SJSA1 (cell line): ENCODE measurements at places on chromosomes 13 and 19.

GRCh38 chr19:46426506-46427162 lies 2.1 kb downstream of the PNMA8C start:
- no peak for DNase-seq

DNA sequence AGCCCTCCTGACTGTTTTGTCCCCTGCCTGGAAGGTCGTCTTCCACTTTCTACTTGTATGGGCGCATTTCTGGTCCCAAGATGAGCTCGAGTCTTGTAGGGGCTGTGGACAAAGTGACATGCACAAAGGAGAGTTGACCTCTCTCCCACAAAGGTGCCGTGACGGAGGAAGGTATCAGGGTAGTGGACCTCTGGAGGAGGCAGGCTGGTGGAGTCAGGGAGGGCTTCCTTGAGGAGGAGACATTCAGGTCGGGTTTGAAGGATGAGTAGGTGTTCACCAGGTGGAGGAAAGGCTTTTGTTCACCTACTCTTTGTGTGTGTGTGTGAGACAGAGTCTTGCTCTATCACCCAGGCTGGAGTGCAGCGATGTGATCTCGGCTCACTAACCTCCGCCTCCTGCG lies 1.7 kb downstream of the CYTH2 start:
- no peak for DNase-seq

DNA sequence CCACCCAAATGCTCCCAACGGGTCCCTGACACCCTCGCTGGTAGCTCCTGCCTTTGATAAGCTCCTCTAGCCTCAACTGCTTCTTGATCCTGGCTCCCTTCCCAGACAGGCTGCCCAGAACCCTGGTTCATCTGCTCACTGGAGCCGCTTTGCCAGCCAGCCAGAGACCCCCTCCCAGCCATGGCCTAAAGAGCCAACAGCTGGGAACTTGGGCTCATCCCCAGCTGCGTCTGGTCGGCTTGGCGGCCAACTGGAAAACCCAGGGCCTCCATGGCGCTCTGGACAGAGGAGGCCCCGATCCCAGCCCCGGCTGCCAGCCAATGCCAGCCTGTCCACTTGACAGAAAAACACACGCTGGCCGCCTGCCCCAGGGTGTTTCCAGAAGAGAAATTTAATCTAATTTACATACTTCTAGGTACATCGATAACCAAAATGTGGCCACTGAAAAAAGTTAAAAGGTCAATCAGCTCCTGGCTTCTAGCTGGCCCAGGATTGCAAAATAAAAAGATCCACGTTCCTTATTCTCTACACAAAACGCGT lies 3.0 kb upstream of the AKAP8L start:
- no peak for DNase-seq

DNA sequence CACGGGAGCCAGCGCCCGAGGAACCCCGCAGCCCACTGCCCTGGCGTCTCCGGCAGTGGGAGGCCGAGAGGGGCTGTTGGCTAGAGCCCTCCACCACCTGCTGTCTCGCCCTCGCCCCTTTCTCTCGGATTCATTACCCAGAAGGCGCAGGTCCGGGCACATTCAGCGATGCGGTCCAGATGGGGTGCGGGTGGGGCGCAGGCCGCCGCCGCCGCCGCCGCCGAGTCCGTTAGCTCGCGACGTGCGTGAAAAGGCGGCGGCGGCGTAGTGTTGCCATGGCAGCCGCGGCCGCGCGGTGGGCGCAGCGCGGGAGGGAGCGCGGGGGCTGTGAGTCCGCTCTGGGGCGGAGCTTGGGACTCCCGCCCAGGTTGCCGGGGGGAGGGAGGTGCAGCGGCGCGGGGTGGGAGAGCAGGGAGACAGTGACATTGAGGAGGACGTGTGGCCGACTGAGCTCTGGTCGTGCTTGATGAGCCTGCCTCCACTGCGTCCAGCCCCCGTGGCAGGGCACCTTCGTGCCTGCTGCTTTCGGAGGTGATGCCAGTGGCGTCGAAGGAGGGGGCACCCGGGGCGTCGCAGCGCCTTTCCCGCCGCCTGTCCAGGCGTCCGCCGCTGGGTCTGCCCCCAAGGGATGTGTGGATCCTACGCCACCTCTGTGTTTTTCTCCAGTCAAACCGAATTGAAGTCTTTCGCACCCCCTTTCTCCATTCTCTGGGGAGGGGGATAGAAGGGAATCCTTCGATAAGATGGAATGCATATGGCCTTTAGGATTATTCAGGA lies at the start of gene KATNAL1:
Gene KATNAL1 (minus strand): TSS at position 358 of the 777 bp plus-strand sequence. CDS start 23,774 bp downstream, outside the sequence.
- peak; percentile 76 for DNase-seq

DNA sequence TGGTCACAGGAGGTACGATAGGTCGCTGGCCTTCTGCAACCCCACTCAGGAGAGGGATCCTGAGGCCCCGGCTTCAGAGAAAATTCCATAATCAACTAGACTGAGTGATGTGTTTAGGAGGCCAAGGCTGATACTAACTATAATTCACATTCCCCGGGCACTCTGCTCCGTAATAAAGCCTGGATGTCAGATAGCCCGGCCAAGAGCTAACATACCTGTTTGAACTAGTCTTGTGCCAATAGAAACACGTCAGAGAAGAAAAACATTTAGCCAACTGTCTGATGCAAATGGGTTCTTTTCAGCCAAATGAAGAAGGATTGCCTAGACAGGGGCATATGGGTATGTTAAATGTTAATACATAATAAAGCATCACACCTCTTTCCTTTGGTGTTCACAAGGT lies 204.2 kb downstream of the TSHZ3 start:
- DNase-seq, result no peak

DNA sequence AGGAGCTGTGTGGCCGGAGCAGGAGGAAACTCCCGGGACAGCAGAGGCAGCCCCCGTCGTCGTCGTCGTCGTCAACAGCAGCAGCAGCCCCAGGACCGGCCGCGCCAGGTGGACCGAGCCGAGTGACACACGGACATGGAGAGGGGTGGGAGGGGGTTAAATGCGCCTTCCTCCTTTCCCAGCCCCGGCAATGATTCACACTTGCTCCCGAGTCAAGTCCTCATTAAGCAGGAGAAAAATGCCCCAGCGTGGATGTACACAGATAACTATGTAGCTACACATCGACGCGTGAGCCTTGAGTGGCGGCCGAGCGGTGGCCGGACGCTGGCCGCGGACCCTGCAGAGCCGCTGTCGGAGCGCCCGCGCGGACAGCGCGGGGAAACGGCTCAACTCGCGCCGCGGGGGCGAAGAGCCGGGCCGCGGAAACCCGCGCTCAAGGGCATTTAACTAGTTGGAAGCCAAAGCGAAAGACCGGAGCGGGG lies 645 bp downstream of the UBL3 start:
- DNase-seq, result peak; percentile 71

- no peak for DNase-seq
Measured at GRCh38 chr19:28184997-28185396, 1028.0 kb downstream of the UQCRFS1 start.

GRCh38 chr19:56969759-56970178 lies 129.2 kb upstream of the PEG3 start:
- no peak for DNase-seq

DNA sequence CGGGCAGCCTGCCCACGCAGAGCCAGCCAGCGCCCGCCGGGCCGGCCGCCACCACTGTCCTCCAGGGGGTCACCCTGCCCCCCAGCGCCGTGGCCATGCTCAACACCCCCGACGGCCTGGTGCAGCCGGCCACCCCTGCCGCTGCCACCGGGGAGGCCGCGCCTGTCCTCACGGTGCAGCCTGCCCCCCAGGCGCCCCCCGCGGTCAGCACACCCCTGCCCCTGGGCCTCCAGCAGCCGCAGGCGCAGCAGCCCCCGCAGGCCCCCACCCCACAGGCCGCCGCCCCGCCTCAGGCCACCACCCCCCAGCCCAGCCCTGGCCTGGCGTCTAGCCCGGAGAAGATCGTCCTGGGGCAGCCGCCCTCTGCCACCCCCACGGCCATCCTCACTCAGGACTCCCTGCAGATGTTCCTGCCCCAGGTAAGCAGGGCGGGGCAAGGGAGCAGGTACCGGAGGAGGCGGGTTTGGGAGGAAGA lies 32.3 kb upstream of the EHD2 start:
- DNase-seq, result no peak

- no peak for DNase-seq
Measured at GRCh38 chr19:48751845-48752495, 471 bp downstream of the FUT1 start.

GRCh38 chr13:22744688-22745452 lies 435.9 kb upstream of the SGCG start:
- no peak for DNase-seq

- DNase-seq, result no peak
Measured at GRCh38 chr19:49602806-49603205, 11.8 kb downstream of the PRR12 start.

GRCh38 chr19:51107406-51108065 lies 673 bp downstream of the CTU1 start:
- DNase-seq, result no peak

- DNase-seq, result no peak
Measured at GRCh38 chr19:19493841-19494546, 21.4 kb downstream of the TSSK6 start.

- no peak for DNase-seq
Measured at GRCh38 chr13:43272851-43273250, 249.5 kb downstream of the DNAJC15 start.

GRCh38 chr13:76992548-76993001 lies 694 bp downstream of the CLN5 start:
- DNase-seq, result no peak

GRCh38 chr13:72163678-72164077 lies 296.7 kb upstream of the DACH1 start:
- DNase-seq, result no peak

GRCh38 chr19:2494447-2495129 lies 18.7 kb downstream of the GADD45B start:
- peak; percentile 93 for DNase-seq

DNA sequence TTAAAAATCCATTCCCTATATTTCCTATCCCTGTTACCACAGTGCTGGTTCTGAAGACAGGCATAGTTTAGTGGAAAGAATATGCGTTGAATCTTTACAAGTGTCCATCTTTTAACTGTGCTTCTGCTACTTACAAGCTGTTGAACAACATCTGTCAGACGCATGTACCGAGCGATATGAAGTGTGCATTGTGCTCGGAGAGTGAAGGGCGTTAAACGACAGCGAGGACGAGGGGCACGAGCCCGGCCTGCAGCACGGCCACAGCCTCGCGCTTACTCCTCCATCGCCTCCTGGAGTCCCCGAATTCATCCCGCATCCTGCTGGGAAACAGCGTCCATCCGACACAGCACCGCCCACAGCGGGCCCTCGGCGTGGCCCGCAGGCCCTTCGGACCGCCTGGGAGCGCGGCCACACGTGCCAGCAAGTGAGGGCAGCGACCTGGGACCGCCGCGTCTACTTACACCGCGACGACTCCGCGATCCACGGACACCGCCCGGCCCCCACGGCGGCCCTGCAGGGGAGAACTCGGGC lies 514 bp downstream of the PCID2 start:
- DNase-seq, result no peak

- DNase-seq, result no peak
Measured at GRCh38 chr19:55661826-55662225, 7.0 kb downstream of the U2AF2 start.

DNA sequence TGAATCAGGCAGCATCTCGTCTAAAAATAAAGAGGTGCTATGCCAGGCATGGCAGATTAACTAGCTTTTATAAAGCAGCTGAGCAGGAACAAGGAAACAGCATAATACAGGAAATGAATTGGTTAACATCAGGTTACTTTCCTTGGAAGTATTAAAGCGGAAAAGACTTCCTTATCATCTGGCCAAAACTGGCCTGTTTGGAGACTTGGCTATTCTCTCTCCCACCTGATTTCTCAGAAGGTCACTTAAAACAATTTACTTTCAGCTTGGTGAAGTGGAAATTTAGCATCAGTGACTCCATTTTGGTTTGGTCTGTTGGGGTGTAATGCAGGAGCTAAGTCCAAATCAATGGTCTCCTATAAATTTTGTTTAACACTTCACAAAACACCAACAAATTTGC lies 191.6 kb downstream of the NUFIP1 start:
- no peak for DNase-seq

DNA sequence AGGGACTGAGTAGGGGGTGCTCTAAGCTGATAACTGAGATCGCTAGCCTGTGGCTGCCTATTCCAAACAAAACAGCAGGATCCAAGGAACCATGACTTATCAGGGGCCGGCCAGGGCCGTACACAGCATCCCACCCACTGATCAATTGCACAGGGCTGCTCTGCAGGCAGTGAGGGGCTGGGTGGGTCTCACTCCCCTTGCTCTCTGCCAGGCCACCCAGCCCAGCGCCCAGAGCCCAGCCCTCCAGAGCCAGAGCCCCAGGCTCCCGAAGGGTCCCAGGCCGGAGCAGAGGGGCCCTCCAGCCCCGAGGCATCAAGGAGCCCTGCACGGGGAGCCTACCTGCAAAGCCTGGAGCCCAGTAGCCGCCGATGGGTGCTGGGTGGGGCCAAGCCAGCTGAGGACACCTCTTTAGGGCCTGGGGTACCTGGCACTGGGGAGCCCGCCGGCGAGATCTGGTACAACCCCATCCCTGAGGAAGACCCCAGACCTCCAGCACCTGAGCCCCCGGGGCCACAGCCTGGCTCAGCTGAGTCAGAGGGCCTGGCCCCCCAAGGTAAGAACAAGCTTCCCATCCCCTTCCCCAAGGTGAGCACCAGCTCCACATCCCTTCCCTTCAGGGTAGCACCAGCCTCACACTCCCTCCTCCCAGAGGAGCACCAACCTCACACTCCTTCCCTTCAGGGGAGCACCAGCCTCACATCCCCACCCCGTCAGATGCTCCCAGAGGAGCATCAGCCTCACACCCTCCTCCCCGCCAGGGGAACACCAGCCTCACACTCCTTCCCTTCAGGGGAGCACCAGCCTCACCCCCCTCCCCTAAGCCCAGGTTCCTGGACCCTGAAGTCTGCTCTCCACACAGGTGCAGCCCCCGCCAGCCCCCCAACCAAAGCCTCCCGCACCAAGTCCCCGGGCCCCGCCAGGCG lies 1.9 kb downstream of the SYDE1 start:
- no peak for DNase-seq

DNA sequence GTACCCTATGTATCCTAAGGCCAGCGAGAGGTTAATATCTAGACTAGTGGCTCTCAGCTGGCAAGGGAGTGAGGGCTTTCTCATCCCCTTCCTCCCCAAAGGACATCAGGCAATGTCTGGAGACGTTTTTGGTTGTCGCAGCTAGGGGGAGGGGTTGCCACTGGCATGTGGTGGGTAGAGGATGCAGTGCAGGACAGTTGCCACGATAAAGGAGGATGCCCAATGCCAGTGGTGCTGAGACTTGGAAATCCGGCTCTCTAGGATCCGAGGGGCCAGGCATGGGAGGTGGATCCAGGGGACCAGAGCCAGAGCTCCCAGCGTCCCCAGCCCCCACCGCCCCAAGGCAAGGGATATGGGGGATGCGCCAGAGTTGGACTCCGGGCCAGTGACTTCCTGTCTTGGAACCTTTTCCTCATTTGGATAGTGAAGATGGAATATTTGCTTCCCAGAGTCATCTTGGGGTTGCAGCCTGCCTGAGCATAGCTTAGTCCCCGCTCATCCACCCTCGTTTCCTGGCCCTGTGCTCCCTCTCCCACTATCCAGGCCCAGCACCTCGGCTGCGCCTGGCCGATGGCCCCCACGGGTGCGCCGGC lies 4.9 kb downstream of the SSC5D start:
- no peak for DNase-seq

GRCh38 chr13:38385153-38385891 lies 35.7 kb downstream of the UFM1 start:
- DNase-seq, result no peak

GRCh38 chr19:41706741-41707501 lies 1.5 kb upstream of the CEACAM5 start:
- peak; percentile 59 for DNase-seq

GRCh38 chr19:38932425-38933179 lies 1.9 kb downstream of the MRPS12 start:
- DNase-seq, result no peak
